ENCODE measurements at places on chromosomes 5 and 9.

GRCh38 chr5:149133795-149134777, 7.2 kb upstream of the ABLIM3 start:
- no peak for DNase-seq

- no peak for DNase-seq
Observed at GRCh38 chr5:102313912-102314311, 17.8 kb upstream of the SLCO4C1 start.

DNA sequence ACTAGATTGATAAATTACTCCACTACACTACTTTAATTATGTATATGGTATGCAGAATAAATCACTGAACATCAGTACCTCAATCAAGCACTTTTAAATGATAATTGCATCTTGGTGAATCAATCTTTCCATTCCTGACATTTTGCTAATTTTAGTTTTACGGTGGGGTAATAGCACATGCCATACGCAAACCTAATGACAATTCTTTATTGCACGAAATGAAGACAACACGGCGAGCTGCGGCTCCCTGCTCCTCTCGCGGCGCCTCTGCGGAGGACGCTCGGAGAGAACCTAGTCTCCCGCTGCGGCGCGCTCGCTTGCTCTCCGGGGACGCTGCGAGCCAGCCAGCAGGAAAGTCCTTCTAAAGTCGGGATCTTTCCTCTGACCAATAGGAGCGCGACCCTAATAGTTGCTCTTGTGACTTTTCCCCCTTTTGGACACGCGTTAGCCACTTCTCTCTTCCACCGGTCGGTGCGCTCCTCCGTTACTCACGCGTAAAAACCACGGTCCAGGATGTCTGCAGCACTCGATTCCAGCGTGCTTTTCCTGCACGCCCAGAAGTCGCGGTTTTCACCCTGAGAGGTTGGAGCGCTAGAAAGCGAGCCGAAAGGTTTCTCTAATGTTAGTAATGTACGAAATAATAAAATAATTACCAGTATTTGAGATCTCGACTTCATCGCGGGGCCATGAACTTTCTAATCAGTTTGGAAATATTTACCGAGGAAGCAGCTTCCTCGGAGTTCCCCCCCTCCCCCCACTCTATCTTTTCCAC, 1.0 kb upstream of the MEF2C start:
- DNase-seq: no peak

DNA sequence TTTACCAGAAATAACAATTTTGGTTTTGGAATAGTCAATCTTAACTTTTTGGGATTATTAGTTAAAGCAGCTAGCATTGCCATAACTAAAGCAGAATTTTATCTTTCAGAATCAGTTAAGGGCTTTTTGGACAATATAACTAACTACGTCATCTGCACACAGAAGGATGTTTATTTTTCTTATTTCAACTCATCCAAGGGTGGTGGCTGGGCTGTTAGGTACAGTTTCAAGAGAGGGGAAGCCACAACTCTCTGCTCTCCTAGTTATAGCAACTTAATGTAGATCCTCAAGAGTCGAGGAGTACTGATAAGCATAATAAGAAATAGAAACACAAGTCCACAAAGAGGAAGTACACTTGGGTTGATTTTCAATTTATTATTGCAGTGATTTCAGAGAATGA, 65.6 kb downstream of the ANKRD55 start:
- DNase-seq: no peak

- DNase-seq: no peak
Observed at GRCh38 chr5:103909391-103909790, 346.8 kb upstream of the NUDT12 start.

GRCh38 chr5:83404182-83404716, 67.3 kb upstream of the VCAN start:
- no peak for DNase-seq

GRCh38 chr9:78557540-78557939, 260.6 kb downstream of the PSAT1 start:
- DNase-seq: no peak

DNA sequence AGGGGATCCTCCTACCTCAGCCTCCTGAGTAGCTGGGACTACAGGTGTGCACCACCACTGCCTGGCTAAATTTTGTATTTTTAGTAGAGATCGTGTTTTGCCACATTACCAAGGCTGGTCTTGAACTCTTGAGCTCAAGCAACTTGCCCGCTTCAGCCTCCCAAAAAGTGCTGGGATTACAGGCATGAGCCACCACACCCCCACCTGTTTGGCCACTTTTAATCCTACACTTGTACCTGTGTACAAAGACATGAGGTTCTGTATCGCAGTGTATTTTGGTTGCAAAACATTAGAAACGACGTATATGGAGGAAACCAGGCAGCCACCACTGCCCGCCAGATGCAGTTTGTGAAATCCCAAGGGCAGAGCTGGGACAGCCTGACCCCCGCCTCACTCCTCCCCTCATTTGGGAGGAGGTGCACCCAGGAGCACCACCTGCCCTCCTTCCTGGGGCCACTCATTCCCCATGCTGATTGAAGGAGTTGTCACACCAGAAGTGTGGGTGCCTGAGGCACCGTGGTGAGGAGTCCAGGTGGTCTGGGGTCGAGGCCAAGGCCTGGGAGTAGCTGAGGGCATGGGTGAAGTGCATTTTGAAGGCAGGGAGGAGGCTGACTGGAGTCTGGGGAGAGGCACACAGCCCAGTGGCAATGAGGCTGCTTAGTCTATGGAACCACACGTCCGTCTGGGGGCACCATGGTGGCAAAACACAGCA, 39.3 kb upstream of the OLFM1 start:
- no peak for DNase-seq

DNA sequence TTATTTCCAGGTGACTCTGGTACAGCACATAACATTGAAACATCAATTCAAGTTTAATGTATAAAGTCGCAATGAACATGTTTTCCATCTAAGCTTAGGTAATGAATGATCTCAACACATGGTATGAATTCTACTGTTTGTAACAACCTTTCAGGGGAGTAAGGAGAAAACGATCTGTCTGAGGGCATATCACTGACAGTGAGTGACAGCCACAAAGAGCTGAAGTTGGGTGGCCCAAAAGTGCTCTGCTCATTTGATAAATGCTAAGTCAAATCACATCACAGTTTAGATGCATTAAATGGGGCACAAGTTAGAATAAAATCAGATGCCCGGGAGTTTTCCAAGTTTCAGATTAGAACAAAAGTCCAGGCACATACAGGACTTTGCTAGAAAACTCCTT, 1.2 kb downstream of the FANCC start:
- no peak for DNase-seq

Data from T-helper 2 cell (primary cell).